ENCODE measurements at places on chromosomes 2 and 18.

DNA sequence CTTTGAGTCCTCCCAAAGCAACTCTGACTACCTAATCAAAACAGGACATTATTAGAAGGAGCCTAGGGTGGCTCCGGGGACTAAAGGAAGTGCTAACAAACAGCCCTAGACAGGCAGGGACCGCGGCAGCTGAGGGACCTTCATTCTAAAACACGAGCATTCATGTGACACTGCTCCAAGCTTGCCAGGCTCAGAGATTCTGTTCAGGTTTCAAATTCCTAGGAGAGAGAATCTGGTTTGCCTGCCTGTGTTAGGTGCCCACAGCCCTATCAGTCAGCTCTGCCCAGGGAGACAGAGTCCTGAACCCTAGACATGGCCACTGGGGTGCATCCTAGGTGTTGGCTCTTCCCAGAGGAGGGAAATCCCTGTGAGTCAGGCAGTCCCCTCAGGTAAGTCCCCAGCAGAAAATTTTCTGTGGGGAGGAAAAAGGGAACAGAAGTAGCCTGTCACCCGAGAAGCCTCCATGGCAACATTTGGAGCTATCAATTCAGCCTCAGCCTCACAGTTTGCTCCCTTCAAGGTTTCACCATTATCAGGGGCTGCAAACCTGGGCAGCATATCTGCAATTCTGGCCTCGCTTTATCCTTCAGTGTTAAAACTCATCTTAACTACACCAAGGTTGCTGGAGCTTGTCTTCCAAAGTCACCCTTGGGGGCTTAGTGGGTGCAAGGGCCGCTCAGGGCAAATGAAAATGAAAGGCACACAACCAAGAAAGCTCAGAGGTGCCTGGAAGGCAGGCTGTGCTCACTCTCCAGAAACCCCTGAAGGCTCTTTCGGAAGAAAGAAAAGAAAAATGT, 28.6 kb downstream of the PCBP1 start:
- ATAC-seq = peak; percentile 43

DNA sequence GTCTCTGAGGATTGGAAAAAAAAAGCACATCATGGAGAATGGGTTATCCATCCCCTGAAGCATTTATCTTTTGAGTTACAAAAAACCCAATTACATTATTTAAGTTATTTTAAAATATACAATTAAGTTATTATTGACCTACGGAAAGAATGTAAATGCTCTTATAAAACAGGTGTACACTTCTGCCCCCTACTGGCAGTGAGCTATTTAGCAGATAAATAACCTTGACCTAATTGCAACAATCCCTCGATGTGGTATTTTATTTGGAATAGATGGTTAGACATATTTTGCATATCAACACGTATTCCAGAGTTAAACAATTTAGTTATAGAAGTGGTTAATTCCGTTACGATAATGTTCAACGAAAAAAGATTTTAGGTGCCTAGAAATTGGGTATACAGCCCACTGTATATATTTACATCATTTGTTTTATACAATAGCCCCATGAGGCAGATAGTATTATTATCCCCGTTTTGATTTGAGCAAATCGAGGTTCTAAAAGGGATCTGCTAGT, 9.1 kb upstream of the DAW1 start:
- no peak for ATAC-seq

- peak; percentile 41 for ATAC-seq
Observed at GRCh38 chr18:39846265-39846664, 2108.8 kb upstream of the PIK3C3 start.

DNA sequence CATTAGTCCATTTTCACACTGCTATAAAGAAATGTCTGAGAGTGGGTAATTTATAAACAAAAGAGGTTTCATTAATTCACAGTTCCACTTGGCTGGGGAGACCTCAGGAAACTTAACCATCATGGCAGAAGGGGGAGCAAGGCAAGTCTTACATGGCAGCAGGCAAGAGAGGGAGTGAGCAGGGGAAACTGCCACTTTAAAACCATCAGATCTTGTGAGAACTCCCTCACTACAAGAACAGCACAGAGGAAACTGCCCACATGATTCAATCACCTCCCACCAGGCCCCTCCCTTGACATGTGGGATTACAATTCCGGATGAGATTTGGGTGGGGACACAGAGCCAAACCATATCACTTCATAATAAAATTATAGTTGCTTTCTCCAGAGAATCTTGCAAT, 365.5 kb upstream of the ID2 start:
- ATAC-seq = no peak

DNA sequence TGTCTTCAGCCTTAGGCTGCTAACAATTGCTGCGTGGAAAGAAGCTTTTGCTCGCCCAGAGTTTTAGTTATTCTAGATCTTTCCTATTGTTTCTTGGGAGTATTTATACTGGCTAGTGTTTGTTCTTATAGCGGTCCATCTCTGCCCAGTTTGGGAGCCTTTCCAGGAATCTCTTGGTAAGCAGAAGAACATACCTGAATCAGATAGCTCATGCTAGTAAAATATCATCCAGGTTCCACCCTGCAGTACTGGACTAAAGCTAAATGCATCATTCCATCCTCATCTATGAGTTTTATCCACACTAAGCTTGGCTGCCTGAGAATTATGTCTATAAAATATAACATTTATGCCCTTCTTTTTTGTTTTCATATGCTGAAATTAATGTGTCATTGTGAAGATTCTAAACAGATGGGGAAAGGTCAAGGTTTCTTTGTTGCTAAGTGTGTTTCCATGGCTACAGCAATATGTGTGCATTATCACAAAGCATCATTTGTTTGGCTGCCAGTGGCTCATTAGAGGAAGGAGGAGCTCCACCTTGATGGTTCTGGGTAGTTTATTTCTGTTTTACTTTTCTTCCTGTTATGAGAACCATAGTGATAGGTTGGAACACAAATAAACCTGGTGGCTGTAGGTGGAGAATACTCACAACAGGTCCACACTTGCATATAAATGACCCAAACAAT, 182.8 kb downstream of the PIK3C3 start:
- ATAC-seq = no peak

Data from esophagus mucosa (tissue), 1 donor.